Mucosa of gallbladder (tissue), 1 donor: ENCODE measurements at places on chromosomes 2 and 18.

- no peak for DNase-seq
These were observed 402.2 kb downstream of the CLIP4 start for GRCh38 chr2:29517413-29517812.

- DNase-seq, result no peak
These were observed 198.1 kb upstream of the RBBP8 start for GRCh38 chr18:22734791-22735627.

- peak; percentile 50 for DNase-seq
These were observed 530.3 kb upstream of the FSIP2 start for GRCh38 chr2:185208261-185208660.

DNA sequence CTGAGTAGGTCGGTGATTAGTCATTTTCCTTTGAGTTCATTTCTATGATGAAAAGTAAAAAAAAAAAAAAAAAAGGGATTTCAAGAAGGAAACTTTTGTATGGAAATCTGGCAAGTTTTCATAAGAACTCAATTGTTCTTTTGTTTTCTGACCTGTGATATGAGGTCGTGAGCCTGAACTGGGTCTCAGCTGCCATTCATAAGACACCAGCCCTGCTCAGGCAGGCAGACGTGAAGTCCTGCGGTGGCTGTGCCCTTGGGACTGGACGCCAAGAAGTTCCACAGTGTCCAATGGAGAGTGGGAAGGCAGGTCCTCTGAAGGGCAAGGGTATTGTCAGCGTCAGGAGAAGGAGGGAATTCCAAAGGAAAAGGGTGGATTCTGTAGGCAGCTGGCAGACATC, 183.9 kb downstream of the NCK2 start:
- no peak for DNase-seq

GRCh38 chr2:30359644-30360167, 87.3 kb upstream of the LCLAT1 start:
- peak; percentile 62 for DNase-seq

DNA sequence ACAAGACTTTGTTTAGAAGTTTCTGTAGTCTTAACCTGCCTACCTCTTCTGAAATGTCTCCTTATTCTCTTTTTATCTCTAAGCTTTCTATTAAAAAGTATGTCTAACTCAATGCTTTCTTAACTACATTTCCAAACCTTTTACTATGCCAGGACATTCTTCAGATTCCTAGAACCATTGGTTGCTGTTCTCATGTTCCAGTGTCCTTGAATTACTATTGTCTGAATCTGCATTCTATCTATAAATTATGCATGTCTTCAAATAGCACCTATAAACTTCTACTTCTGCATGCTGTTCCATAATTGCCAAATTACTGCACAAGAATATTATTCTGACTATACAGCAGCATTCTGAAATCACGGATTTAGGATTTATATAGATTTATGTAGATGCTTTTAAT, 166.0 kb upstream of the VWC2L start:
- no peak for DNase-seq

- no peak for DNase-seq
These were observed 92.8 kb upstream of the NEDD4L start for GRCh38 chr18:57951117-57951796.

DNA sequence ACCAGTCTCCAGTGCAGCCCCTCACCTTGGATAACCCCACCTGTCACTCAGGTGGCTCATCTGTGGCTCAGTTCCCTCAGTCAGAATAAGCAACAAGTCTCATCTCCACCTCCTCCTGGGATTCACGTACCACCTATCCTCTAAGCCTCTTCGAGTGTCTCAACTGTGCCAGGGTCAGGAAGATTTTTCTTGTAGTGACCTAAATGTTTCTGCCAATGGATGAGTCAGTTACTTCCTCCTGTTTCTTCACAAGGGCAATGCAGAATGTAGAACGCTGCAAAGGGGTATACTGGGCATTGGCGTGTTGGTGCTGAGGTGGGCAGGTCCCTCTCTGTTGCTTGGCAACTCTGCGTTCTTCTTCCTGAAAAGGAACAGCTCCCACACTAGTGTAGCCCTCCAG, 213.3 kb upstream of the CXCR4 start:
- no peak for DNase-seq

DNA sequence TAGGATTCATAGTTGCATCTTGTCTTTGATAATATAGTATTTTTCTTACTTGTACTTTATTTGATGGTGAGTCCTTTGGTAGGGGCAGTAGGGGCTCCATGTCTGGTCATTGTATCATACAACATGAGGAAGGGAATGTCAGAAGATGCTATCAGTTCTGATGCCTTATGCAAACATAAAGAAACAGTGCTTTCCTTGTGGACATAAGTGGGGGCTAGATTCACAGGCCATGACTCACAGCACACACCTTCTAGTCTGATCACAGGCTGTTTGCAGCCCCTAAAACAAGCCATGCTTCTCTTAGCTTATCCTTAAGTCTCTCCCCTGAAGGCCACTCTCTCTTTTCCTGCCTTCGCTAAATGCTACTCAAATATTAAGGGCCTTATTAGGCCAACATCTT, 10.7 kb upstream of the SLC14A1 start:
- DNase-seq, result no peak

GRCh38 chr2:64650296-64650695, 3.4 kb downstream of the SERTAD2 start:
- DNase-seq, result no peak

DNA sequence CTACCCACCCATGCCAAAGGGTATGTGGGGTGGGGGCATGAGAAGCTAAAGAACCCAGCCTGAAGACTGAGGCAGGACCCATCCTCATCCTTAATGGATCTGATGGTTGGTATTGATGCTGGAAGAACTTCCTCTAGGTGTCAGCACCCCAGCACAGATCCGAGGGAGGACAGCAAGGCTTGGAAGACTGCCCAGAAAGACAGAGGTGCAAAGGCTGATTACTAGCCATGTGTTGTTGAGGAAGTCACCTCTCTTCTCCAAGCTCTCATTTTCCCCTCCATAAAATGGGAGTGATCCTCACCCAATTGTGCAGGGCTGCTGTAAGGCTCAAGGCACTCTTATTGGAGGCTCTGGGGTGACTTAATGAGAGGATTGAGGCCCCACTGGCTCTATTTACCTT, 256.5 kb downstream of the CELF4 start:
- DNase-seq, result peak; percentile 71

- DNase-seq, result no peak
These were observed 56.5 kb upstream of the CWC22 start for GRCh38 chr2:180063494-180064092.

DNA sequence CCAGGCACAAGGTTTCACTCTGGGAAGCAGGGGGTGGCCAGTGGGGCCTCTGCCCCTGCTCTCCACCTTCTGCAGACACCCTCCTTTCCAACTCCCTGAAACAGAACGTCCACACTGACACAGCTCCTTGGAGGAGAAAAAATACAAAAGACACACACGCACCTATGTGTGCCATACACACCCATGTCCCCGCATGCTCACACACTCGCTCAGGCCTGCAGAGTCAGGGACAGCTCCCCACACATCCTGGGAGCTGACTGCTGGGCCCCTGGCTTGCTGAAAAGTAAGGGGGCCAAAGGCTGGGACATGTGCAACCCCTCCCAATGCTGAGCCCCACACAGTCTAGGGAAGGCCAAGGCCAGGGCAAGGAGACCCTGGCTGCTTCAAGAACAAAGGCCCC, 200.5 kb downstream of the TNS1 start:
- no peak for DNase-seq

DNA sequence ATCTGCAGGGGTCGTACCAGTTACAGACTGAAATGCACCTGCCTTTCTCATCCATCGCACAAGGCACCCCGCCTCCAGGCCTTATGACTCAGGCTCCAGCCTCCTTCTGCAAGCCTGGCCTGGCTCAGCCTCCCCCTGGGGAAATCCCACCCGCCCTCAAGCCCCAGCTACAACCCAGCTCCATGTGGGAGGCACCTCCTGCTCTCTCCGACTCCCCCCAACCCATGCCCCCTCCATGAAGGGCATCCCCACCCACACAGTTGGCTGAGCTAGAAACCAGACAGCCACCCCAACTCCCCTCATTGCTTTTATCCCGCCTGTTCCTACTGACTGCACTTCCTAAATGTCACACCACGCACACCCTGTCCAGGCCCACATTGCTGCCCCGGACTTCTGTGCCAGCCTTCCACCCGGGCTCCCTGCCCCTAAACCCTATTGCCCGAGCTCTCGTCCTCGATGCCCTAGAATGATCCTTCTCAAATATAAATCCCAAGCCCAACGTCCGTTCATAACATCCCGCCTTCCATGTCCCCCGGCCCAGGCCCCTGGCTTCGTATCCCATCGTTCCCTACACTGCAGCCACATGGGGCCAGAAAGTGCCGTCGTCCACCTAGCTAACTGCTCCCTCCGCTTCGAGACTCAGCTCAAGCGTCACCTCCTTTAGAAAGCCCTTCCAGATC, 9.9 kb downstream of the DNMT3A start:
- no peak for DNase-seq

DNA sequence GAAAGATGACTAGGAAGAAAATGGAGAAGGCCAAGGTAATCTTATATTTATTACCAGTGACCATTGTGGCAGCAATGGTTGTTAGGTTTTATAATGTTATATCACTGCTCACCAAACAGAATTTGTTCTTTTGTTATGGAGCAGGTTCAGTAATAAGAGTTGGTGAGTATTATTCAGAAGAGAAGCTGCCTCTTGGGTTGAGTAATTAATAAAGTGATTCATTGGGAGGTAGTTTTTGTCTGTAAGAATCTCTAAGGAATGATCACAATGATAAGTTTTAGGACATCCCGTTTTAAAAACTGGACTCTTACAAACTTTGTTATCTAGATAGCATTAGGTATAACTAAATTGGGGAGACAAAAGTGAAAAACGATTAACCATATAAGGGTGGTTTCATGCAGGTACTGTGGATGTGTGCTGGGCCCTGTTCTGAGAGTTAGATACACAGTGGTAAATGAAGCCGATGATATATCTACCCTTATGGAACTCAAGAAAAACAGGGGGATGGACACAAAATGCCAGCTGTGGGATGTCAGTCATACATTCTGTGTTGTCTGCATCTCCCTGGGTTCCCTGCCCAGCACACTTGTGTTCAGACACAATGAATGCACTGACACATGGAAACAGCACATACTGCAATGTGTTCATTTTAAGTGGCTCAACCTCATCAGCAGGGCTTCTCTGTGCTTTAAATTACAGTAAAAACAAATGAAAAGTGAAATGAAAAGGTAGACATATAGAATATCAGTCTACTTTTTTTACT, 7.5 kb downstream of the MAP4K4 start:
- DNase-seq, result no peak

- no peak for DNase-seq
These were observed 558.9 kb upstream of the PKDCC start for GRCh38 chr2:41488888-41489287.

GRCh38 chr18:79924814-79925731, 26.4 kb downstream of the SLC66A2 start:
- no peak for DNase-seq

- no peak for DNase-seq
These were observed 39.1 kb downstream of the NFATC1 start for GRCh38 chr18:79434607-79435401.

DNA sequence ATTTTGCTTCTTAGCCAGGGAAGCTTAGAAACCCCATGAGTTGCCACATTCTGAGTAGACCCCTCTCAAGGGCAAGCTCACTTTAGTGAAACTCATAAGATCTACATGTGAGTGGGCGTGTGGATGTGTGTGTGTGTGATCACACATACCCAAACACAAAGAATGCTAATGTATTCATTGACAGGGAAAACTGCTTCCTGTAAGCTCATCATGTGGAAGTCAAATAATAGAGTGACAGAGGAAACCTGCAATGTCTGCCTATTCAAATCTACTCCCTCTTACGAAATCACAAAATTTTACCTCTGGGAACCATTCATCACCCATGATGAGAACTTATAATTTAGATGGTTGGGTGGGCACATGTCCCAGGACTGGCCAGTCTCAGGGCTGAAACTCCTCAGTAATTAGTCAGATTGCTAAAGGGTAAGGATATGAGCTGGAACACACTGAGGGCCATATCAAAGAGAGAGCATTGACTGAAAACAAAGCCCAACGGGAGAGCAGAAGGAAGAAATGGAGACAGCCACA, 94.5 kb upstream of the CCDC150 start:
- DNase-seq, result no peak

- DNase-seq, result no peak
These were observed 803.3 kb downstream of the ADCYAP1 start for GRCh38 chr18:1708006-1708405.

- no peak for DNase-seq
These were observed 522.0 kb downstream of the PLCL1 start for GRCh38 chr2:198326431-198326830.

DNA sequence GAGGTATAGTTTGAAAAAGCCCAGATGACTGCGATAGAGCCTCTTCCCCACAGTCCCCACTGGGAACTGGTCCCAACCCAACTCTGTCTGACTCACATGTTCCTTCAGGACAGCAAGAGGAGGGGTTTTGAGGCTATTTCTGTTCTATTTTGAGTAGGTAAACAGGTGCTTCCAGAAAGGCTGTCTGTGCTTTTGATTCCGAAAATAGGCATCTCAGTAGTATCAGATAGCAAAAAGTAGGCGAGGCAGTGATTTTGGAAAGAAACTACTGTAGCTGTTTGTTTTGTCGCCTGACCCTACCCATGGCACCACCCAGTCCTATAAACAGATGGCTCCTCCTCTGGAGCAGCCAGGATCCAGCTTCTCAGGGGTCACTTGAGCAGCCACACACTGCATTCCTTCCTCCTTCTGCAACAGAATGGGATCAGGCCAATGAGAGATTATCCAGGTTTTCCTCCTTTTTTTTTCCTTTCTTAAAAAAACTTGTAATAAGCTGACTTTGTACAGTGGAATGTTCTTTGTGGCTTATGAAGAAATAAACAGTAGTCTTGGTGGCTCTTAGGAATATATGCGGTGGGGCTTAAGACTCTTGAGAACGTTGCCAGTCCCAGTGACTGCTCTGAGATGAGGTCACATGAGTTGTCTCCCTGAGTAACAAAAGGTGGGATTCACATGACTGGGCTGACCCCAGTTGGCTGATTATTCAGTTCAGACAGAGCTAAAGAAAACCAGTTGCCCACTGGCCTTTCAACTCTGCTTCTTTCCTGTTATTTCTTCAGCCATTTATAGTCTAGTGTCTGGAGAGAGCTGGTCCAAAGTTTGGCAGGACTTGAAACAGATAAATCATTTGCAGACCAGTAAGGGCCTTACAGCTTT, 98.6 kb downstream of the KCNS3 start:
- DNase-seq, result peak; percentile 60

GRCh38 chr2:9799011-9799596, 44.2 kb upstream of the TAF1B start:
- DNase-seq, result peak; percentile 51

DNA sequence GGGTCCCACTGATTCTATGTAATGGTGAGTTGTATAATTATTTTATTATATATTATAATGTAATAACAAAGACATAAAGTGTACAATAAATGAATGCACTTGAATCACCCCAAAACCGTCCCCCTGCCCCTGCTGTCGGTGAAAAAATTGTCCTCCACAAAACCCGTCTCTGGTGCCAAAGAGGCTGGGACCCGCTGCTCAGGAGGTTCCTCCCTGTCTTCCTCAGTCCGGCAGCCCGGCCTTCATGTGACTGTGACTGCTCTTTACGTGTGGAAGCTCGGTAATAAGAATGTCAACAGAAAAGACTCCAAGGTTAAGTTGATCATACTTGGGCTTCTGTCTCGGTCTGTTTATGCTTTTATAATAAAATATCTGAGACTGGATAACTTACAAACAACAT, 32.7 kb upstream of the ADNP2 start:
- DNase-seq, result no peak
